ENCODE measurements at places on chromosomes 2 and 18. TPM values are rescaled to one million over a fixed set of nuclear protein-coding genes. Genes with fewer than 3 reads are reported as not detected.

GRCh38 chr2:149586063-149586462 lies 1.5 kb downstream of the MMADHC start:
- no peak for DNase-seq

- DNase-seq, result no peak
These were observed 391.4 kb upstream of the CDH19 start for GRCh38 chr18:66995270-66995669.

GRCh38 chr2:98554116-98554861 lies 54.0 kb downstream of the COA5 start:
- no peak for DNase-seq

GRCh38 chr2:50955081-50955480 lies 76.9 kb downstream of the NRXN1 start:
- DNase-seq, result no peak

- DNase-seq, result no peak
These were observed 251.1 kb downstream of the CYP26B1 start for GRCh38 chr2:71896385-71897136.

DNA sequence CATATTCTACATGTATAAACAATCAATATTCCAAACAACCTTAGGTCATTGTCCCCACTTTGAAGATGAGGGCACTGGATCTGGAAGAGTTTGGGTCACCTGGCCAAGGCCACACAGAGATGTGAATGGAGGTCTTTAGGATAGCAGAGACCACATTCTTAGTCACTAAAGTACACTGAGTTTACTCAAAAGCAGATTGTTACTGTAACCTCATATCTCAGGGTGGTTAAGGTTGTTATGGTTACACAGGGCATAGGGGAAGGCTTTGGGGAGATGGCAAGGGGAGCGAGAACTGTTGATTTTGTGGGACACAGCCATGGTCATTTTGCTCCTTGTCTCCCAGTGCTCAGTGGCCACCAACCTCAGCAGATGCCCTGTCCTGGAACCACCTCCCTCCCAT lies 109.4 kb downstream of the GATA6 start:
- DNase-seq, result no peak

- DNase-seq, result no peak
These were observed 132.6 kb upstream of the CDCA7 start for GRCh38 chr2:173221937-173222594.

- peak; percentile 27 for DNase-seq
These were observed 52.8 kb upstream of the CTAGE1 start for GRCh38 chr18:22470248-22471235.

- no peak for DNase-seq
These were observed 321.5 kb upstream of the MAP2 start for GRCh38 chr2:209102319-209102718.

- no peak for DNase-seq
These were observed 9.9 kb downstream of the LIMS2 start for GRCh38 chr2:127665267-127665893.

DNA sequence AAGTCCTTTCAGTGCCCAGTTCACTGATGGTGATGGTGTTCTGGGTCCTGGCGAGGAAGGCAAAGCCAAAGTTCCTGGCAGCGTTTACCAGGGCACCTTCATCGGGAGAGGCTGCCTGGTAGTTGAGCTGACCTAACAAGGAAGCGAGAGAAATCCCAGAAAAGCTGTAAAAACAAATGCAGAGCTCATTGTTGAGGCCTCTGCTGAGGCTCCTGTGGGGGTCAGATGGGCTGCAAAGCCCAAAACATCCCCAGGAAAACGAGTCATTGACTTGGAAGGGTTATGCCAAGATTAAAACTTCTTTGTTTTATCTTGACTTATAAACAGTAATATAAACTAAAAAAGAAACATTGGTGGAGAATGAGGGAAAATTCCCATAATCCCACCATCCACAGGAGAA lies 53.3 kb upstream of the NARS1 start:
- DNase-seq, result no peak

DNA sequence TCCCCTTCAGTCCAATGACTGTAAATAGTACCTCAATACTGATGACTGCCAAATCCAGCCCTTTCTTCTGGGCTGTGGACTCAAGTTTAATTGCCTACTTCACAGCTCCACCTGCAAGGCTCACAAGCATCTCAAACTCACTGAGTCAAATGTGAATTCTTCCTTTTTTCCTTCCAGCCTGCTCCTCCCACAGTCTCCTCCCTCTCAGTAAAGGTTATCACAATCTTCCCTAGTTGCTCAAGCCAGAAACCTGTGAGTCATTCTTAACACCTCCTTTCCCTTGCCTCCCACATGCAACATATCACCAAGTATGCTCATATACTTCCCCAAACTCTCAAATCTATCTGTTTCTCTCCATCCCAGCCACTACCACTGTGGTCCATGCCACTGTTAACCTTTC lies 3.7 kb upstream of the MFSD6 start:
- no peak for DNase-seq

GRCh38 chr2:151782378-151783132 lies 45.7 kb downstream of the ARL5A start:
- no peak for DNase-seq

DNA sequence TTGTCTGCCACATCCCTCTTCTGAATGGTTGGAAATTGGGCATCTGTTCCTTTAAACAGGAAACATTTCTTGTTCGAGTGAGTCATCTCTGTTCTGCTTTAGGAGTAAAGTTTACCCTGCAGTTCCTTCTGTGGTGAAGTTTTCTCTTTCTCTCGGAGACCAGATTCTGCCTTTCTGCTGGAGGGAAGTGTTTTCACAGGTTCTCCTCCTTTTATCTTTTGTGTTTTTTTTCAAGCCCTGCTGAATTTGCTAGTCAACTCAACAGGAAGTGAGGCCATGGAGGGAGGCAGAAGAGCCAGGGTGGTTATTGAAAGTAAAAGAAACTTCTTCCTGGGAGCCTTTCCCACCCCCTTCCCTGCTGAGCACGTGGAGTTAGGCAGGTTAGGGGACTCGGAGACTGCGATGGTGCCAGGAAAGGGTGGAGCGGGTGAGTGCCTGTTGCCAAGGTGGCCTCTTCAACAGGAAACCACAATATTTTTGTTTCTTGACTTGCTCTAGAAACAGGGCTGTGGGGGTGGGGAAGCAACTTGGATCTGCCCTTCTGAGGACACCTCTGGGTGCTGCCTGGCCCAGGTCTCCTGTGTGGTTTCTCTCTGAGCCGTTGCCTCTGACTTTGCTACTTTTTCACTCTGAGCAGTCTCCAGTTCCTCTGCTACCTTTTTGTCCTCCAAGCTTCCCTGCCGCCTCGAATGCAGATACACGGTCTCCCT lies 2.2 kb upstream of the CASP8 start:
- DNase-seq, result peak; percentile 91

HOXD13 gene
- not detected for total RNA-seq

CMPK2 gene
- total RNA-seq, result 31.0 TPM

CD226 gene
- 5.2 TPM for total RNA-seq

CFAP210 gene
- 14.7 TPM for total RNA-seq

KLHL30 gene
- total RNA-seq, result 1.1 TPM

DYNC1I2 gene
- total RNA-seq, result 75.9 TPM

ERICH2 gene
- total RNA-seq, result 19.7 TPM

REG1A gene
- not detected for total RNA-seq

GLI2 gene
- total RNA-seq, result 0.61 TPM

ZNF638 gene
- 109 TPM for total RNA-seq

PMAIP1 gene
- total RNA-seq, result 0.67 TPM

LIMS3 gene
- 1.2 TPM for total RNA-seq

LAMA3 gene
- 88.2 TPM for total RNA-seq

CXCR4 gene
- 71.2 TPM for total RNA-seq
